ENCODE measurements at places on chromosomes 12 and 14.

DNA sequence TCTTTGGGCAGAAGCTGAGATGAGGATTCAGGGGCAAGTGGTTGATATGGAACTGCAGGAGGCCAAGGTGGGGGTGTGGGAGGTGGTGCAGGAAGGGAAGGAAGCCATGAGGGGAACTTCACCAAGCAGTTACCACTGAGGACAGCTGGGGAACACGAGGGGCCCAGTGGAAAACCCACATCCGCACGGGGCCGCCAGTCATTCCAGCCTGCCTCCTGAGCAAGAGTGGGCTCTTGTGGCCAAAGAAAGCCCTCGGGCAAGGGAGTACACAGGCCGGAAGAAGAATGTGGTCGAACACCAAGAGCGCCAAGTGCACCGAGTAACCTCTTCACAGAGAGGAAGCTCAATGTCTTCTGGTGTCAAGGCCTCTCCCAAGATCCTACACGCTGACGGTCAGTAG is 252.2 kb upstream of the FOXN3 start:
- peak; percentile 16 for DNase-seq

- DNase-seq, result no peak
These were observed 536.8 kb upstream of the ATP2B1 start for GRCh38 chr12:90245391-90245790.

DNA sequence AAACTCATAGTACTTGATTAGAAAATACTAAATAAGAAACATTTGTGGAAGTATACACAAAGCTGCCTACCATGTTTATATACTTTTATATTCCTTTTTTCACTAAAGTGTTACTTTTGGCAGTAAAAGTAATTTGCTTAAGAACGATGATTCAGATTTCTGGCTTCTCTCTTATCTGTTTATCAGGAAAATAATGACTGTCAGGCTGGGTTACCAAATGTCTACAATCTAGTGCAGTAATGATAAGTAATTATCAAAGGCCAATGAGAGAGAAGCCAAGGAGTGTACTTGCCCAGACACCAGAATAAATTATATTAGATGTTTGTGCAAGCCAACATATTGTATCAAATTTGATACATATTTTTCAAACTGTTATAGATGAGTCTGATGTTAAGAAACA is 113.4 kb downstream of the RALGAPA1 start:
- DNase-seq, result no peak

GRCh38 chr12:30694412-30695198 is 1.1 kb downstream of the IPO8 start:
- DNase-seq, result peak; percentile 12

DNA sequence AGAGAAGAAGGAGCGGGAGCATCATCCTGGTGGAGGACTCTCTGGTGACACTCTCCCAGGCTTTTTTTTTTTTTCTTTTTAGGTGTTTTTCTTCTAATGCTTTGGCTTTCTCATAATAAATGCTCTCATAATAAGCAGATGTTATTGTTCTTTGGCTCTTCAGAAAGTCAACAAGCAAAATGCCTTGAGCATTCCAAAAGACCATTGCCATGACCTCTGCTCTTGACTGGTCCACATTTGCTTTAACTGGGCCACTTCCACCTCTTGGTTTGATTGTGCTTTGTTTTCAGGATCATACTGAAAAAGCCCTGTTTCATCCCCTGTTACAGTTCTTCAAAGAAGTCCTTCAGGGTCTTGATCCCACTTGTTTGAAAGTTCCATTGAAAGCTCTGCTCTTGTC is 36.9 kb downstream of the CRACR2A start:
- DNase-seq, result no peak

- no peak for DNase-seq
These were observed 693.0 kb downstream of the LRFN5 start for GRCh38 chr14:42299692-42300091.

DNA sequence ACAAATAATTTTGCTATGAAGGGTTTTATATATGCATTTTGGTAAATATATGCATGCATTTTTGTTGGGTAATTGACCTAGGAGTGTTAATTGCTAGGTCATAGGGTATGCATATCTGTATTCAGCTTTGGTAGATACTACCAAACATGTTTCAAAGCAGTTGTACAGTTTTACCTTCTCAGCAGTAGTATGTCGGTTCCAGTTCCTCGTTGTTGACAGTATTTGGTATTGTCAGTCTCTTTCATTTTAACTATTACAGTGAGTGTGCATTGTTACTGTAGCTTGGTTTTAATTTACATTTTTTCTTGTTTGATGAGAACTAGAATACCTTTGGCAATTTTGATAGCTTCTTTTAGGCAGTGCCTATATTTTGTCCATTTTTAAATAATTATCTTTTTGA is 98.9 kb downstream of the ARID2 start:
- no peak for DNase-seq

DNA sequence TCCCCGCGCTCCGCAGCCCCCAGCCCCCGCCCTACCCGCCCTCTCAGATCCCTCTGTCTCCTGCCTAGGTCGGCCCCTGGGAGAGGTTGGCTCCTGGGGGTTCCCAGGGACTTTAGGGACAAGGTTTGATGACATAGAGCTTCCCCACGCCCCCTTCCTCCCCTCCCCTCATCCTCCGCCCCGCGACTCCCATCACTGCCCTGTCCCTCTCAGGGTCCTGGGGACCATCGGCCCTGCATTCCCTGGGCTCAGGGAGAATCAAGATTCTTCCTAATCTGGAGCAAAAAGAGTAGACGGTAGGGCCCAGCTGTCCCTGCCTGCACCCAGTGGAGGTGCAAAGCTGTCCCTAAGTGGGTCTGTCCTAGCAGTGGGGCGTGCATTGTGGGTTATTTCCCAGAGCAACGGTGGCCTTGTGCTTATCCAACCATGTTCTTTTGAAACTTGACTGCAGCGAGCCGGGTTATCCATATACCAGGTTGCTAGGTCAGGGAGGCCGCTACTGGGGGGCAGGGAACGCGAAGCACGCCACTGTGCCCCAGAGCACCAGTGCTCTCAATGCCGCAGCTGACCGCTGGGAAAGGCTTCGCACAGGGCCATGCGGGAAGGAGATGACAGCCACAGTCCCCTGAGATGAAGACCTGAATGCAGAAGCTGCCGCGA is 124.4 kb upstream of the PRMT8 start:
- DNase-seq, result no peak

- no peak for DNase-seq
These were observed 137.9 kb upstream of the ATP2B1 start for GRCh38 chr12:89846473-89847055.

- peak; percentile 44 for DNase-seq
These were observed 777 bp downstream of the ZFP36L1 start for GRCh38 chr14:68791902-68792677.

GRCh38 chr12:97283297-97283696 is 179.3 kb upstream of the RMST start:
- DNase-seq, result no peak

DNA sequence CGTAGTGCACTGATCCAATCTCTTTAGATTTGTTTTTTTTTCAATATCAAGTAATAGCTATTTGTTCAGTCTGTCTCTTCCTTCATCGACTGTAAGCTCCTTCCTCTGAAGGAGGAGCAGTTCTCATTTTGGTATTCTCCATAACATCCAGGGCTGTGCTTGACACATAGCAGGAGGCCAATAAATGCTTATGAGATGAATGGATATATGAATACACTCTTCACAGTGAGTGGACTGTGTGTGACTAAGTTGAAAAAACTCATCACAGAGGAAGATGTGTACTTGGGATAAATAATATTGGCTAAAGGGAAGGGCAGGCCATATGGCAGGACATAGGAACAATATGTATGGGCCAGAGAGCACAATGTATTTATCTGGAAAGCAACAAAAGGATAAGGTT is 205.3 kb upstream of the PRICKLE1 start:
- DNase-seq, result no peak

DNA sequence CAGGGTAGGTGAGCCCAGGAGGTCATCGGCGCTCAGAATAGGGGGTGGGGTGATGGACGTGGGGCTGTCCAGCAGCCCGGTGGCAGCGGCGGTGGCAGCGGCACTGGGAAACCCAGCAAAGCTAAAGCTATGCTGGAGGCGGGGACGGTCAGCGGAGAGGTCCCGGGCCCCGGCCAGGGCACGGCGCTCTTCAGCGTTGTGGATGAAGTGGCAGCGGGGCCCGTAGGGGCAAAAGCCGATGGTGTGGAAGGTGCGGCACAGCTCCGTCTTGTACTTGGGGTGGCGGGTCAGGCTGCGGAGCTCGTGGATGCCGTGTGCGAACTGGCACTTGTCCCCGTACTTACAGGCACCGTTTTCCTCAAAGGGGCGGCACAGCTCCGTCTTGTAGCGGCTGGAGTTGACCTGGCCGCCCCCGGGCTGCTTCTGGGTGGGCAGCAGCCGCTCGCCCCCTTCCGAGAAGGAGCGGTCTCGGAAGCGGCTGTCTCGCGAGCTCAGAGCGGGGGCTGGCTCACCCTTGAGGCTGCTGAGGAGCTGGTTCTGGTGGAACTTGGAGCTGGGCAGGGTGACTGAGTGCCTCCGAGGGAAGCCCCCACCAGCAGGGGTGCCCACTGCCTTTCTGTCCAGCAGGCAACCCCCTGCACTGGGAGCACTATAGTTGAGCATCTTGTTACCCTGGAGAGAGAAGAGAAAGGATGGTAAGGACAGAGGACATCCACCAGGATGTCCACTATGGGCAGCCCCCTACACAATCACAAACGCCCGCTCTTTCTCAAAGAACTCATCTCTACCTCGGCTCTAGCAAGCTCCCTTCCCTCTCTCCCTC is 2.8 kb downstream of the ZFP36L1 start:
- DNase-seq, result peak; percentile 31

GRCh38 chr12:88339966-88340365 is 197.9 kb downstream of the TMTC3 start:
- DNase-seq, result no peak

DNA sequence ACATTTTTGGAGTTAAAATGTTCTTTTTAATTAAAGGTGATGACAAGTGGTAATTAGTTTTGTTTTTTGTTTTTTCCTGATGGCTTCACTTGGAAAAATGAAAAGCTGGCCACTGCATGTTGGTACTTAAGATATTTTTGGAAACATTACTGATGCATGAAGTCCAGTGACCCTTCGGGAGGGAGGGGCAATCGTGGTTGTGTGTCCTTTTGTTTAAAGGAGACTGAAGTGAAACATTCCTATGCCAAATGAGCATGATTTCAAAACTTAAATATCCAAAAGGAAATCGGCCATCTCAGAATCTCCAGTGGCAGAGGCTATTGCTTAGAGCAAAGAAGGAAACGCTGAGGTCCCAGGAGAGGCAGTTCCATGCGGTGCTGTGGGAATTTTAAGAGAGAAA is 20.1 kb downstream of the LTBP2 start:
- DNase-seq, result no peak

- no peak for DNase-seq
These were observed 328.7 kb downstream of the DPF3 start for GRCh38 chr14:72565149-72565559.

GRCh38 chr12:40393026-40393425 is 168.2 kb downstream of the LRRK2 start:
- no peak for DNase-seq

DNA sequence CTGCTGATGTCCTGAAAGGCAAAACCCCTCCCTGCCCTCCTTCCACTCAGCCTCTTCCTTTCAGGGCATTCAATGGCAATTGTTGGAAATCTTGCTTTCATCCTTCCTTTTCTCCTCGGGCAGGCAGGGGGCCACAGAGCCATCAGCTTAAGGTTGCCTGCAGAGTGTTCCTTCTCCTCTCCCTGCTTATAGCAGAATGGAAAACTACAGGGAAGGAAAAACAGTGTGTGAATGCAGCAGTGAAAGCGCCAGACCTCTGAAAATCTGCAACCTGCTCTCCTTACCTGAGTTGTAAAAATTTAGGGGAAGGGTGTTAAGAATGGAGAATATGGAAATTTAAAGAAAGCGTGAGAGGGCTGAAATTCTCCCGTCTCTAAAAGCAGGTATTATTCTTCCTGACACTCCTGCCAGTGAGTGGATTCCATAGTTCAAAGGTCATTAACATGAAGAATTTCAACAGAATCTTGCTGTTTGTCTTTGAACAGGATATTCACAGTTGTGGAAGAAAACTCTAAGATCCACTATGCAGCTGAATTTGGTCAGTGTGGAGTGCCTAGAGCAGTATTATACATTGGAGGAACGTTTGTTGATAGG is 348.8 kb downstream of the KCNH5 start:
- no peak for DNase-seq

GRCh38 chr12:91111366-91112325 is at the start of gene LUM:
TSS of gene LUM (minus strand) at chr12:91111494. CDS start at chr12:91108979, 2,515 bp downstream.
- DNase-seq, result no peak

GRCh38 chr12:28500373-28501024 is 310.2 kb downstream of the CCDC91 start:
- DNase-seq, result no peak

GRCh38 chr14:56273155-56273554 is 154.9 kb downstream of the PELI2 start:
- DNase-seq, result no peak

GRCh38 chr12:82124711-82125380 is 233.3 kb downstream of the CCDC59 start:
- DNase-seq, result no peak

DNA sequence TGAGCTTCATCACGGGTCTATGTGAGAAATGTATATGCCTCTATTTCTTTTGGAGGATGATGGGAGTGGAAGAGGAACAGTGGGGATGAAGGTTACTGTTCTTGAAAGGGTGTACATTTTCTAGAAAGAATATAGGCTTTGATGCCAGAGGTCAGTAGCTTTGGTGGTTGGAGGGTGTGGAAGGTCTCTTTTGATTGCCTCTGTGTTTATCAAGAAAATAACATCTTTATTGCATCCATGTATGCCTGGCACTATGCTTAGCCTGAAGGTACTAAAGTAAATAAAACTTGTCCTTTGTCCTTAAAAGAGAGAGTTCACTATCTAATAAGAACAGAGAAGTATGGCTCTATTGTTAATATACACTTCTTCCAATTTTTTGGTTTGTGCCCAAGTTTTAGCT is 201.8 kb downstream of the NUBPL start:
- DNase-seq, result no peak

DNA sequence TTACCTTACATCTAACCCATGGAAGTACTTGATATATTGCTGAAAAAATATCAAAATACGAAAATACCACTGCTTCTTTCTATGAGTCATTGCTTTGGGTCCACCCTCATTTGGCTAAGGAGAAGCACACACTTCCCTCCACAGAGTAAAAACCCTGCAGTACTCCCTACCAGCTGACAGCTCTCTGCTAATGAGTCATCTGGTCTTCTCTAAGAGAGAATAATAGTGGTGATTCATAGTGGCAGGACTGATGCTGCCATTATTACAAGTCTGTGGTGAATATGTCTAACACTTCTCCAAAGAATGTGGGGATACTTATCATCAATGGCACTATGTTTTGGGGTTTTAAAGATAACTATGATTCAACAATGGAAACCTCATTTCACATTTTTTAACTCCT is 90.7 kb downstream of the PPFIA2 start:
- no peak for DNase-seq

GRCh38 chr12:46214668-46215436 is 54.0 kb downstream of the SLC38A1 start:
- peak; percentile 91 for DNase-seq

DNA sequence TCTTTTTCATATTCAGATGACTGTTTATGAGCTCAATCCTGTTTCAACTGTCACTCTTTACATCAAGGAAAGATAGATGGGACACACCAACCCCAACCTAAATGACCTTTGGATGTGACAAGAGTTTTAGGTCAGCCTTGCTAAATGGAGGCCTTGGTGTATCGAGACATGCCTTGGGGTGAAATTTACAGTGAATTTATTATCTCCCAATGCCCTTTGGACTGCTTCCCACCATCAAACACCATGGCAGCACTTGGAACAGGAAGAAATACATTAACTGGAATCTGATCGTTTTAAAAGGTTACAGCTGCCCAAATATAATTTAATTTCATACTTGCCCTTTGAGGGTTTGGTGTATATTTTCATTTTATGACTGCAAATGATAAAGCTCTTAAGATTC is 327.6 kb downstream of the SOX5 start:
- no peak for DNase-seq

GRCh38 chr12:15273896-15274295 is 48.4 kb upstream of the PTPRO start:
- no peak for DNase-seq

All from CD4-positive, alpha-beta T cell treated with Interleukin-12 subunit alpha and Interleukin-12 subunit beta, for 1 hour (primary cell).